Activated naive CD8-positive, alpha-beta T cell treated with anti-CD3 and anti-CD28 coated beads for 36 hours (primary cell): ENCODE measurements at places on chromosomes 4 and X. TPM values are rescaled to one million over a fixed set of nuclear protein-coding genes. Genes with fewer than 3 reads are reported as not detected.

DNA sequence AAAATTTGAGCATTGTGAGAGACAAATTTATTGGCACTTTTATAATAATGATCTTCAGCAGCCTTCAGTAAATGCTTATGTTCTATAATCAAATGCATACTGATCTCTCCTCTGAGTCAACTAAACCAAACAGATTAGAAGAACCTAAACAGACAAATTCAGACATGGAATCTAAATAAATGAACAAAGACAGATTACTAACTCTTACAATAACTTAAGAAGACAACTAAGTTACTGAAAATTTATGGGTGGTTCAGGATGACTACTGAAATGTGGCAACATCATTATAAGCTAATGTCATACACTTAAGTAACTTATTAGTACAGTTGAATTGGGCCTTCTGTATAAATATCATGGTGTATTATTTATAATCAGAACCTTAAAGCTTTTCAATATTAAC lies 127.3 kb downstream of the NEK1 start:
- no peak for DNase-seq

- no peak for DNase-seq
Observed at GRCh38 chr4:86586160-86586572, 7.9 kb upstream of the PTPN13 start.

DNA sequence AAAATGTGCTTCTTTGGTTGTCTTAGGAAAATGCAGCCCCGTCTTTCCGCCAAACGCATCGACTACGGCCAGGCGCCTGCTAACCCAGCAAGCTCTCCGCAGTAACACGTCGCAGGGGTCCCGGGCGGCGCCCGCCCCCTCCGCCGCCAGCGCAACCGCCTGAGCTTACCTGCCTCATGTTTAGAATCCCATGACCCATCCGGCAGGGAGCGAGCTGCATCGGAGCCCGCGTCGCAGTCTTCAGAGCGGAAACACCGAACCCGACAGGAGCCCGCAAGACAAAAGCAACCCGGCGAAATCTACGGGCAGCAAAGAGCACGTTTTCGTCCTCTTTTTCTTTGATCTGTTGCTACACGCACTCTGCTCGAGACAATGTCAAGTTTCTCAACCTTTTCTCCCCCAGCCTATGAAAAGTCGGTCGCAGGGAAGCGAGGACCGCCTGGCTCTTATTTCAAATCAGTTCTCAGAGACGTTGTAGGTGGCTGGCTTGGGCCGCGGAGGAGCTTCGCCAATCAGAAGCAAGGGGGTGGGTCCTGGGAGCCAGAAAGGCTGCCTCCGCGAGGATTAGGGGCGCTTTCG lies at the start of gene MID1:
Gene MID1, minus strand, starts transcription at position 465 of the 579 bp plus-strand sequence. CDS start 53,038 bp downstream, outside the sequence.
- no peak for DNase-seq

- no peak for DNase-seq
Observed at GRCh38 chrX:47564438-47565085, 3.6 kb downstream of the ARAF start.

DNA sequence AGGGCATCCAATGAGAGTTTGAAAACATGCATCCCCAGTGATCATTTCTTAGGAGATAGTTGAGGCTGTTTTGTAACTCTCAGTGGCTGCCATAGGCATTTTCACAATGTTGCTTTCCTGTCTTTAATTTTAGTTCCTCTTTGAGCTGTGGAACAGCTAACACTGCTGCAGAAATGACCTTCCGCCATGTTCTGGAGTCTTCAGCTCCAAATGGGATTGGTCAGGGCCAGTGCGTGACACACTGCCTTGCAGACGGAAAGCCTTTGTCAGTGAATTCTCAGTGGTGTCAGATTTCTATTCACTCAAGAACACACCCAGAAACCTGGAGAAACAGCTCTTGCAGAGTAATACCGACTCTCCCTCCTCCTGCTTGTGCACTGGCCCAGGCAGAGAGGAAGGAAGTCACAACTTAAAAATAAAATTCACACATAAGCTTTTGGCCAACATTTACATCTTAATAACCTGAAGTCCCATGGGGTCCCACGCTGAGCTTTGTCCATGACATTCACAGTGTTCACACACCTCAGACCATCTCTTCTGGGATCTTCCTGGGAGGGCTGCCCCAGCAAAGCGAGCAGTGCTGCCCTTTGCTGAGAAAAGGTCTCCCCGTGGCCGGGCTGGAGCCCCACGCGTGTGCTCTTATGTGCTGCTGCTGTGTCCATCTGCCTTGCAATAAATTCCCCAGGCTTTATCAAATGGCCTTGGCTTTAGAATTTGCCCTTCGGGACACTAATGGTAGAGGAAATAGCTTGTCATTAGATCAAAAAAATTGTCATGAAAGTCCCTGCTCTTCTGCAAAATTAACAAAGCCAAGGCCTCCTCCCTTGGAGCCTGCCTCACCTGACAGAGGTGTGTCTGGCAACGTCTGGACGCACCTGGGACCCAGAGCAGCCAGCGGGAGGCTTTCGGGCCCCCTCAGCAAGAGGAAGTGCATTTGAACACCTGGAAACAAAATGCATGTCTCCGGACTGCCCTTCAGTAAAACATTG lies 126.8 kb downstream of the IRF2 start:
- DNase-seq: no peak

GRCh38 chrX:47530049-47530448 lies 31.0 kb upstream of the ARAF start:
- DNase-seq: no peak

GRCh38 chrX:110133735-110134370 lies 130.9 kb downstream of the TMEM164 start:
- DNase-seq: no peak

Gene PRDM5
- total RNA-seq: 1.4 TPM

Gene SPIN4
- total RNA-seq: 6.0 TPM

Gene TMEM150C
- not detected for total RNA-seq

Gene WAS
- 89.8 TPM for total RNA-seq
